AG04450 (cell line): ENCODE measurements at places on chromosomes 7 and 10.

GRCh38 chr7:100167912-100168323, 499 bp downstream of the GAL3ST4 start:
- no peak for DNase-seq

GRCh38 chr7:158973440-158973839, 117.1 kb downstream of the DYNC2I1 start:
- DNase-seq = no peak

- no peak for DNase-seq
Observed at GRCh38 chr7:45638916-45639315, 64.7 kb downstream of the ADCY1 start.

DNA sequence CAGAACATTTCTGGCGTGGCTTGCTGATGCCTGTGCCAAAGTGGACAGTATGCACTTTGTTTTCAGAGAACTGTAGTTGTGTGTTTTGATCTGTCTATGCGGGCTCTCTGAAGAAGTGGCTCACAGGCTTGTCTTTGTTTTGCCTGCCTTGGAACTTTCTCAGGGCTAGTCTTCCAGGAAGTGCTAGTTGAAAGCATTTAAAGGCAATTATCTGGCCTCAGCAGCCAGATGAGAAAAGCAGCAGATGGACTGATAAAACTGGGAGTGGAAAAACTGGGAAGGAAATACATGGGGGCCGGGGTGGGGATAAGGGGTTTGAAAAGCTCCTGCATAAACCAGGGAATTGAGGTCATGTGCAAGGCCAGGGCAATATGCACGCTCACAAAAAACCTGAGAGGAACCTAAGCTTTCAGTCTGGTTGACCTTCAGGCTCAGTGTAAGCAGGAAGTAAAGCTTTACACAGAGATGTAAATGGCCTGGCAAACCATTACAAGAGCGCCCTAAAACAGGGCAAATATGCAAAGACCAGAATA, 94.5 kb downstream of the ZNF33B start:
- no peak for DNase-seq

GRCh38 chr10:13823709-13824405, 237.1 kb downstream of the PRPF18 start:
- no peak for DNase-seq

- no peak for DNase-seq
Observed at GRCh38 chr7:44629829-44630522, 23.5 kb downstream of the OGDH start.

GRCh38 chr7:133837224-133837623, 289.9 kb upstream of the LRGUK start:
- no peak for DNase-seq
